ENCODE measurements at places on chromosomes 1 and 21.

GRCh38 chr21:42437786-42438185 lies 34.1 kb downstream of the UBASH3A start:
- no peak for DNase-seq

DNA sequence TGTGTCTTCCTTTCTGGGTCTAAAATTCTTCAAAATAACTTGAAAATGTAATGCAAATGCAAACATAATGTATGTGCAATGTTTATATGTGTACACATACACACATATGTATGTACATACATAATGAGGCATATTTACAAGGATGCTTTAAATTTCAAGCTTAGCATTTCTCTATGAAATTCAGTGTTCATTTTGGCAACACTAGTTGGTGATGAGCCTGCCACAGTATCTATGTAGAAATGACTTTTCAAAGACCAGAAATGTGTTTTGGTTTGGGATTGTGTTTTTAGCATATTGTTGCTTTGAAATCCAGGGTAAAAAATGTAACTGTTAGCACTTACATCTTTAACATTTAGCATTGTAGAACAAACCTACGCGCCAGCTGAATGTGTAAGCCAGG lies 10.1 kb downstream of the GABPA start:
- no peak for DNase-seq

GRCh38 chr1:185776522-185776921 lies 42.3 kb downstream of the HMCN1 start:
- no peak for DNase-seq

- no peak for DNase-seq
Observed at GRCh38 chr21:16418226-16418625, 688.4 kb downstream of the USP25 start.

GRCh38 chr1:2826316-2826715 lies 24.8 kb upstream of the TTC34 start:
- no peak for DNase-seq

GRCh38 chr1:203769505-203770343 lies 4.7 kb downstream of the LAX1 start:
- no peak for DNase-seq

GRCh38 chr1:154556422-154556821 lies 2.0 kb downstream of the UBE2Q1 start:
- no peak for DNase-seq

- DNase-seq = no peak
Observed at GRCh38 chr1:206797534-206798383, 25.5 kb upstream of the IL10 start.

- no peak for DNase-seq
Observed at GRCh38 chr1:225613006-225613405, 39.9 kb downstream of the ENAH start.

- no peak for DNase-seq
Observed at GRCh38 chr1:248622570-248623001, 12.3 kb downstream of the OR2T11 start.

- DNase-seq = no peak
Observed at GRCh38 chr1:98881901-98882300, 122.8 kb downstream of the PLPPR5 start.

DNA sequence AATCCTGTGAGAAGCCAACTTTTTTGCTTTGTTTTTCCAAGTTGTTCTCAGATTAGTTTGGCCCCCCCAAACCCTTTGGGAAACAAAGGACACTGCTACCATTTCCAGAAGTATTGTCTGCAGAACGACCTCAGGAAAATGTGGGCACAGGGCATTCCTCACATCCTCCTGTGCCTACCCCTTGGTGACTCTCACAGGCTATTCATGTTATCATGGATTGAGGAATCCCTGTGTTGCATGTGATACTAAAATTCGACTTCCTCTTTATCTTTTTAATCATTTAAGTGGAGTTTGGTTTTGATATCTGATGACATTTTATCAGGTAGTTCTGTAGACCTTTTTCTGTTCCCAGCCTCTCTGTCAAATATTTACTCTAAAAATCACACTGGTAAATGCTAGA lies 184.5 kb downstream of the FASLG start:
- no peak for DNase-seq

DNA sequence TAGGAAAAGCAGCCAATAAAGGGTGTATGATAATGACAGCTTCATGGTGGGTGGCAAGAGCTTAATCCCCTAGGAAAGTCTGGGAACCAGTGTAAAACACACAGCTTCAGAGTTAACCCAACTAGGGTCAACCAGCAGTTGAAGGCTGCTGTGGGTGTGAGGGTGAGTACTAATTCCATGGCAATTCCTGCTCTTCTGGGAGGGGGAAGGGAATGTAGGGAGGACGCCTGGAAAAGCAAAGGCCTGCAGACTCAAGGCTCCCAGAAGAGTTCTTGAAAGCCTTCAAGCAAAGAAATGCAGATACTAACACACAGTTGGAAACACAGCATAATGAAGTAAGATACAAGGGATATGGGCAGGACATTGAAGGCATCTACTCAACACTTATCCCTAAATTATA lies 28.1 kb downstream of the TTLL7 start:
- DNase-seq = no peak

- no peak for DNase-seq
Observed at GRCh38 chr1:189859385-189859977, 618.2 kb downstream of the BRINP3 start.

DNA sequence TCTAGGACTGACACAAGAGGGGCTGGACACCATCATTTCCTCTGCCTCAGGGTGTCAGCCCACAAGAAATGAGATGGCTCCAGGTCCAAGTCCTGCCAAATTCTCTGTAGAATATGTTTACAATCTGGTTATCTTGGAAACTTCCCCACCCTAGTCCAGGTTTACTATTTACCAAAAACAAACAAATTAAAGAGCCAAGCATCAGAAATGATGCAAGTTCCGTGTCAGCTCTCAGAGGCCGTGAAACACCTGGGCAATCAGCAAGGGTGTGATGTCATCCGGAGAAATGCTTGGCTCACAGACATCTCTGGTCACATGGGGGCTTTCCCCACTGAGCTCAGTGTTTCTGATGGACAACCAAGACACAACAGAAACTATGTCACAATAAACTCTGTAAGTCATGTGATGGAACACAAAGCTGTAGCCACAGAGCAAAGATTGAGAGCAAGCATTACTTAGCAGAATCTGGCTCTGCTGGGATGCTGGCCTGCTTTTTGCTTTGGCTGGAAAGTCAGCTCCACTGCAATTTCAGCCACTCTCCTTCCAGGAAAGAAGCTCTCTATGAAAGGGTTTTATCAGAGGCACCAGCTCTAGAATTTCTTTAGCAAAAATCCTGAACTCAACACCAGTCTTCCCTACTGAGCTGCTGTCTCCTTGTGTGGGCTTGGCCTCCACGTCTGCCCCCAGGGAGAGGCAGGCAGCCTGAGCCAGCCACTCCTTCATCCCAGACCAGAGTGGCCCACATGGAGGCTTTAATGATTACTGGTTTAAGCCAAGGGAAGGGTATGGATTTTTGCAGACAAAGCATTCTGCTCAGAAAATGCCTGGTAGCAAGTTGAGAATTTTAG lies 55.9 kb downstream of the NENF start:
- DNase-seq = no peak

DNA sequence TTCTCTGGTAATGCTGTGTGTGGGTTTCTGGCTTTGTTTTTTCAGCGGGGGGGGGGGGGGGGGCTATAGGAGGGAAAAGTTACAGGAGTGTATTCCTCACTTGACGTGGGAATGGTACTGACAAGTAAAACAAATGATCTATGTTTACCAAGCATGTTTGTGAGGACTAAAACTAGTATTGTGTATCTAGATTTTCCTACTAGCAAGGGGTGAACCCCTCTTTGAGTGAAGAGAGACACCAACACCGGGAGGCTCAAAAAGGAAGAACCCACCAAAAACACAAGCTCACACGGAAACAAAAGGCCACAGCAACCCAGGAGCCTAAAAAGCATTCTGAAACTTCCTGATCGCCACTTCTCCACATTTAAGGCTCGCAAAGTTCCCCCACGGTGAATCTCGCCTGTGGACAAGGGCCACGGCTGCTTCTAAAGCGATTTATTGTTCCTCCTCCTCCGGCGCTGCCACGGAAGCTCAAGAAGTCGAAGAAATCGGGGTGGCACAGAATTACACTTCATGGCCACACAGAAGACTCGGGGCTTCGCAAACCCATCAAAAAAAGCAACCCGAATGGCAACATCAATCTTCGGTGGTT lies 703 bp downstream of the PUM1 start:
- DNase-seq = no peak

GRCh38 chr1:15946571-15947381 lies 29.1 kb downstream of the ZBTB17 start:
- DNase-seq = no peak

GRCh38 chr1:226085675-226086285 lies 23.3 kb downstream of the H3-3A start:
- DNase-seq = no peak

All from cortex of kidney (tissue), 1 donor.